M059J (cell line): ENCODE measurements at places on chromosomes 3 and 15. TPM values are rescaled to one million over a fixed set of nuclear protein-coding genes. Genes with fewer than 3 reads are reported as not detected.

GRCh38 chr3:57706462-57706861 lies 13.6 kb upstream of the DENND6A start:
- DNase-seq, result peak; percentile 74

- no peak for DNase-seq
Measured at GRCh38 chr3:106810300-106810875, 566.9 kb upstream of the CCDC54 start.

- no peak for DNase-seq
Measured at GRCh38 chr3:12953201-12953995, 112.0 kb upstream of the RPL32 start.

GRCh38 chr3:155335724-155336354 lies 42.4 kb upstream of the STRIT1 start:
- DNase-seq, result no peak

GRCh38 chr3:170483485-170484262 lies 65.0 kb downstream of the CLDN11 start:
- DNase-seq, result no peak

Gene TUSC7
- total RNA-seq, result not detected in 2 replicates

Gene LYZL4
- total RNA-seq, result not detected in 2 replicates

- DNase-seq, result no peak
Measured at GRCh38 chr15:42670451-42670850, 66.5 kb downstream of the CDAN1 start.

- DNase-seq, result no peak
Measured at GRCh38 chr15:83914906-83915305, 261.0 kb downstream of the ADAMTSL3 start.

Gene PTH1R
- total RNA-seq, result 0.49 and 1.4 TPM in 2 replicates

GRCh38 chr15:50113187-50113505 lies 5.9 kb downstream of the ATP8B4 start:
- DNase-seq, result no peak

DNA sequence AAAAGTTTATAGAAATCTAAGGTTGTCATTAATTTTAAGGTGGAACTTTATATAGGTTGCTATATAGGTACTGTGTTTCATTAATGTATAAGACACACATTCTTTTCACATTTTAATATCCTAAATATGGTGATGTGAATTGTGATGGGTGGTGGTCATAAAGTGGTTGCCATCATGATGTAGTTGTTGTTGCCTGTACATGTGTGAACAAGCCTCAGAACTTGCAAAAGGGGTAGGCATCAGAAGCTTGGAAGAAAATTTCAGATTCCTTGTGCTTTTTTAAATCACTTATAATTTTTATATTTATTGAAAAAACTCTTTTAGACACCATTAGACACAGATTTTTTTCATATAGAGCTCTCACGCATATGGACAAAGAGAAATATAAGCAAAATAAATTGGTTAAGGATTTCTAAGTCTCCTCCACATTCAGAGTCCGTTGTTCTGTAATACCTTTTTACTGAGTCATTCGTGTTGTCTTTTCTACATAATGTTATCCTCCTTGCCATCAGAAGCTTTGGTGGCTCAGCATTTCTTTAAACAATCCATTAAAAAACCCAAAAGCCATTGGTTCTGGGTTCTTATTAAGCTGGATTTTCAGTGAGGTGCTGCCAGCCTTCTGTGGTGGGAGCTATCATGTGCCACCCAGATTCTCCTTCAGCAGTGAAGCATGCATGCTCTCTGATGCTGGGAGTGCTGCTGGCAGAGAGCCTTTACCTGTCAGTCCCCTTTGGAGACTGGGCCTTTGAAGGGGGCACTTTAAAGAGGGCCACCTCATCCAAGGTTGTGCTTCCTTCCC lies 140.4 kb upstream of the GALNT15 start:
- DNase-seq, result peak; percentile 77

Gene A4GNT
- total RNA-seq, result not detected in 2 replicates

- DNase-seq, result no peak
Measured at GRCh38 chr3:185030399-185030798, 122.5 kb downstream of the C3orf70 start.

DNA sequence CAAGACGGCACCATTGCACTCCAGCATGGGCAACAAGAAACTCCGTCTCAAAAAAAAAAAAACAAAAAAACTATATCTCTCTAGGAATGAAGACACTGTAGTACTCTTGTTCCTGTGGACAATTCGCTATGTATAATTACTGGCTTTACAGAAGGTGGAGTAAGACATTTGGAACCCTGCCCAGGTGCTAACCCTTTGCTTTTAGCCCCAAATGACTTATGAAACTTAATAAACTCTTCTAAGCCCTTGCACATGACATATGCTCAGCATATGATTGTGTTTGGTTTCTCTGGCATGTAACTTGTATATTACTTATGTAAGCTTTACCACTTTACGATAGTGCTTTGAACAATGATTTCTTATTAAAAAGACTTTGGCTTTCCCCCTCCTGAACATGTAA lies 27.3 kb upstream of the PRTG start:
- peak; percentile 30 for DNase-seq

DNA sequence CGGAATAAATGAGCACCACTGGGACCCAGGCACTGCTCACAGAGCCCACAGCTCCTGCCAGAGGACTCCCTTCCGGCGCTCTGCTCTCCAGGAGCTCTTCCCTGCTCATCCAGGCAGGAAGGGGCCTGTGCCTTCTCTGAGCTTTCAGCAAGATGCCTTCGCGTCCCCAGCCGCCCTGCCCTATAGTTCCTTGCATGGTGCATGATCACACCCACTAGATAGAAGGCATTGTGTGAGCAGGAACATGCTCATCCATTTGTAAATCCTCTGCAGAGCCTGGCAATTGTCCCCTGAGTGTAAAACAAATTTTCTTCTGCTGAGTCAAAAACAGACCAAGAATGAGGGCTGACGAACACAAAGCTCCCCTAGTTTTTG lies 181.6 kb downstream of the MEGF11 start:
- peak; percentile 58 for DNase-seq

- no peak for DNase-seq
Measured at GRCh38 chr15:27692438-27692837, 406.7 kb downstream of the OCA2 start.

DNA sequence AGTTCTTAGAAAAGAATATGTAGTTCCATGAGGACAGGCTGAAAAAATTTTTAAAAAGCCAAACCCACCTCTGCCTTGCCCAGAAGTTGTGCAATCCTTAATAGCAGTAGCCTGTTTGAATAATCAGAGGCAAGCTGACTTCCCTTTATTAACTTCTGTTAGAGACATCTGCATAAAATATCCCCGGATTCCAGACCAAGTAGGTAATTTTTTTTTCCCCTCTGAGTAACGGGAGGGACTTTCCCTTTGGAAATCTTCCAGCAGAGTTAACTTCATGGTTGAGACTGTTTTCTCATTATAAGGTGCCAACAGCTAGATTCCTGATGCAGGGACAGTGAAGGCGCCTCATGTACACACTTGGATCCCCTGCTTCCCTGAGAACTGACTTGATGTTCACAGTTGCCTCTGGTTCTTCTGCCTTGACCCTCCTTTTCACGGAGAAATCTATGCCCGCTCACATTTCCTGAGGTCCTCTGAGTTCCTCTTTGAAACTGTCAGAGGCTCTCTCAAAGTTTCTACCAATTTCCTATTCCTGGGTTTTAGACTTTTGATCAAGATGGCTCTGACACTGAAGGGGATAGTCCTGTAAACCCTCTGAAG lies 227.6 kb upstream of the BHLHE40 start:
- peak; percentile 76 for DNase-seq

GRCh38 chr15:65333856-65334255 lies 29.4 kb downstream of the RNU5B-1 start:
- no peak for DNase-seq

Gene NSUN3
- 15.1 and 20.6 TPM in 2 replicates for total RNA-seq

DNA sequence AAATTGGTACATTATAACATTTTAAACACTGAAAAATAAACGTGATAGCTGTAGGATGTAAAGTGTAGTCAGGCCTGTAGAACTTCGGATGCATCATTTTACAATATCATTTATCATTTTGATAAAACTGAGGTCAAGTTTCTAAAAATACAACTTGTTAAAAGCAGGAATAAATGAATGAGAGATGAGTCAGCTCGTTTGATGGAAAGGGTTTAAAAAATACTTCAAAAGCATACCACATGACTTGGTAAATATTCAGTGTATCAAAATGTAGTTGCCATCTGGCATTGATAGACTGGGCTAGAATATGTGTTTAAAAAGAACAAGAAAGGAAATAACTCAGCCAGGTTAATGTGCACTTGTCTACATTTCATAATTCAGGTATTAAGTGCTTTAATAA lies 357.0 kb downstream of the TIGIT start:
- peak; percentile 83 for DNase-seq

Gene CYP8B1
- total RNA-seq, result not detected in 2 replicates

- no peak for DNase-seq
Measured at GRCh38 chr15:30072630-30073029, 10.1 kb upstream of the GOLGA8J start.

Gene UACA
- total RNA-seq, result 31.4 and 43.0 TPM in 2 replicates

DNA sequence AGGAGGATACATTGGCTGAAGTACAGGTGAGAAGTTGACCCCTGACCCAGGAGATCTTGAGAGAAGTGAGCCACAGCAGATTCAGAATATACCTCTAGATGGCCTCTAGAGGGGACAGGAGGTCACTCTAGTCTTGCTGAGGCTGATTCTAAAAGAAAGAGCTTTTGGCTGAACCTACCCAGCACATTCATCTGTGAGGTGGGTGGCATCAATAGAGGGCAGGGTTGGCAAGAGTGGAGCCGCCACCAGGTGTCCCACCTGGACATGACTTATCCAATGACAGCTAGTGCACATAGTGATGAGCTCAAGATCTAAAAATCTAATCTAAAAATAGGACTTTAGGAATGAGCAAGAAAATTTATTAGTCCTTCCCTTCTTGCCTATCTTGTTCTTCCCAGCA lies 51.6 kb downstream of the CYP19A1 start:
- DNase-seq, result peak; percentile 35

Gene C3orf18
- total RNA-seq, result 0.05 and 2.7 TPM in 2 replicates

GRCh38 chr3:121759541-121760202 lies 10.1 kb upstream of the GOLGB1 start:
- no peak for DNase-seq

GRCh38 chr15:77417602-77418001 lies 2.3 kb downstream of the PEAK1 start:
- DNase-seq, result peak; percentile 11

DNA sequence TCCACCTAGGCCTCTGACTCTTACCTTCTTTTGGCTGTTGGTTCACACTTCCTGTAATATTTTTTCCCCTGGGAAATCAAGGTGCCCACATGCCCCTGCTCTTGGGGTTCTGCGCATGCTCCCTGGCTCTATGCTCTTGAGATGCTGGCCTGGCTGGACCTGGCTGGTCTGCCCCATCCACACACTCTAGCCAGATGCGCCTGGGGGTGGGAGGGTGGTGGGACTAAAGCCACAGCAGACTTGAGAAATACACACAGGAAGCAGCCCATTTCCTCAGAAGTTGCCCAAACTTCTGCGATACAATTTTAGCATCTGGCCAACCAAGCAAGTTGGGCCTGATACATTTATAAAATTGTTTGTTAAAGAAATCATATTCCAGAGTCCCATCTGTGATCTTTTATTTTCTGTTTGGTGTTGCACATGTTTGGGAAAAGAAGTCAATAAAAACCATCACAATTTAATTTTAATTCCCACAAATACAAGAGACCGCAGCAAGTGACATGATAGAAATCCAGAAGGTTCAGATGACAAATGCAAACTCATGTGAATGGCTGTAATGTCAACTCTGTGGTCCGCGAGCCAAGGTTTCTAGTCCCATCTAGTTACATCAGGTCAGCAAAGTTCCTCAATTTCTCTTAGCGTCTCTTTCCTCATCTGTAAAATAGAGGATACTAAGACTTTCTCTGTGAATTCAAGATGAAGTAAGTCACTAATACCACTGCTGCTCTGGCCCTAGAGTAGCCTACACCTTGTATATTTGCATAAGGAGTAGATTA lies 55.9 kb upstream of the MEF2A start:
- no peak for DNase-seq

Gene MCF2L2
- 0.15 TPM in 1 of 2 replicates, not detected in the other for total RNA-seq

GRCh38 chr3:195012571-195012970 lies 258.4 kb downstream of the XXYLT1 start:
- no peak for DNase-seq

- peak; percentile 86 for DNase-seq
Measured at GRCh38 chr3:162719684-162720341, 1223.2 kb downstream of the OTOL1 start.

DNA sequence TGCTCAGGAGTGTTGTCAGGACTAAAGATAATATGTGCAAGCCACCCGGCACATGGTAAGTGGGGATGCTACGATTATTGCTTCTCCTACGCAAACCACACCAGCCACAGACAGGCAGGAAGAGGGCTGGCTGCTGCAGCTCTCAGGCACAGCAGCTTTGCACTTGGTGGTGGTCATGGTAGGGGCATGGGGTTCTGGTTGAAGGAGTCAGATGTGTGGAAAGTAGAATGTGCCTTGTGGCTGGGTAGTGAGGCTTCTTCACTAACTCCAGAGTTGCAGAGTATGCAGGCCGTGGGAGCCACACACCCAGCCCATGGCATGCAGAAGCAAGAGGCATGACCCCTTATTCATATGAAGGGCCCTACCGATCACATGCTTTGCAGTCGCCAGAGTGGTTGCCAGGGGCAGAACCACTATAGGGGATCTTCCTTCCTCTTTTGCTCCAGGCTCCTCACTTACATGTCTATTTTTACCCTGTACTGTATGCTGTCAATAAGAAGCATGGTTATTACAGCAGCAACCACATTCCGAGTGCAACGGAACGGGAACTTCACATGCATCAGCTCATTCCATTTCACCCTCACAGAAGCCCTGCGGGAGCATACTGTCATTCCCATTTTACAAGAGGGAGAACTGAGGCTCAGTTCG lies 59.2 kb upstream of the HERC1 start:
- no peak for DNase-seq

DNA sequence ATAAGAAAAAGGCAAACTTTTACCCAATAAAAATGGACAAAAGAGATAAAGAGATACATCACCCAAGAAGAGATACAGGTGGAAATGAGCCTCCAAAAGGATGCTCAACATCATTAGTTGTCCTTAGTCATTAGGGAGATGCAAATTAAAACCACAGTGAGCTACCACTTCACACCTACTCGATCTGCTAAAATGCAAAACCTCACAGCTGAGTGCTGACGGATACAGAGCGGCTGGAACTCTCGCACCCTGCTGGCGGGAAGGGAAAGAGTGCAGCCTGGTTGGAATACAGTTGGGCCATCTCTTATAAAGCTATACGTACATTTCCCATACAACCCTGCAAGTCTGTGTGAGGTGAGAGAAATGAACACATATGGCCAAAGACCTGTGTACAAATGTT lies 78.5 kb upstream of the PRR20G start:
- DNase-seq, result no peak

DNA sequence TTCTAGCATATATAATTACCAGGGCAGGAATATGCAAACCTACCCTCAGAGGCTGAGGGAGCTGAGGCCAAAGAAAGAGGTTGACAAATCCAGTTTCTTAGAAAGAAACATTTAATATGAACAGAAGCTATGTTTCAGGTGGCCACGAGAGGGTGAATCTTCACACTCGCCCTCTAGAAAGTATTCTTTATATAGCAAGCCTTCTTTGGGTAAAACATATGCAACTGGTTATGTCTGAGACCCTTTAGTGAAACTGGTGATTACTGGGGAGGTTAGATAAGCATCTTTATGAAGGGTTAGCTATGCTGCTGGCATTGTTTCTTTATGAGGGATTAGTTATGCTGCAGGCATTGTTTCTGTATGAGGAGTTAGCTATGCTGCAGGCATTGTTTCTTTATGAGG lies 50.7 kb upstream of the GOLGA6L2 start:
- peak; percentile 12 for DNase-seq
